Activated B cell treated with CpG ODN at 0.5 μM for 24 hours (primary cell): ENCODE measurements at places on chromosomes 11 and 22.
A peak's percentile ranks its signal among the peaks of the same experiment; 100 is the strongest.

DNA sequence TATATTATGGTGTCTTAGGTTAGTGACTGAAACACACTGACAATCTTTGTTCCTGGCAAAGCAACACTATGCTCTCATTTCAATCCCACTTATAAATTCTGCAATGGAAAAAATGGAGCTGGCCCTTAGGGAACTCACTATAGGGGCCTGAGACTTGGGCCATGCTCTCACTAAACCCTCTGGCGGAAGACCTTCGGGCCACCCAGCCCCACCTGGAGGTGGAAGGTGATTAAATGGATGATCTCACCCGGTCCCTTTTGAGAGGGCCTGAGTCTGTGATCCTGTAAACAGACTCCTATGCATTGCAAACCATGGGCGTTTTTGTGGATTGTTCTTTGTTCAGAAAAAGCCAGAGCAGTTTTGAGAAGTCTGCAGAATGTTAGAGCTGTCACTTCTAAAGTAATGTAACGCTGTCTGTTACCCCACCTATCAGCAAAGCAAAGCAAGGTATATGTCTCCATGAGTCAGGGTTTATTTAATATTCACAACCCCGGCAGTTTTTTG lies 17.0 kb upstream of the CDON start:
- no peak for DNase-seq

- no peak for DNase-seq
These were observed 83.9 kb upstream of the SNX19 start for GRCh38 chr11:130999992-131000770.

GRCh38 chr11:13384908-13385640 lies 77.9 kb downstream of the BTBD10 start:
- DNase-seq = no peak

DNA sequence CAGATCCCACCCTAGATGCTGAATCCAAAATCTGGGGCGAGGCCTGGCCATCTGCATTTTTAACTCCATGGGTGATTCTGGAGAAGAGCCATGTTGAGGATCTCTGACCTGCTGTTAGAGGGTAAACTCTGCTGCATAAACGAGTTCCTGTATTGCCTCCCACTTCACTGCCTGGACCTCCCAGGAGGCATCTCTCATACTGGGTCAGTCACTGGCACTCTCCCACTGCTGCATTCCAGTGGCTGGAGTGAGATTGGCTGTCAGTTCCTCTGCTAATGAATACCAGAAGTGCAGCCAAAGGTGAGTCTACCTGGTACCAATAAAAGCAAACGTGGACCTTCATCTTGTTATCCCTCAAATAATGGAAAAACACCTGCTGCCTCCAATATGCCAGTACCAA lies 10.3 kb downstream of the POLDIP3 start:
- no peak for DNase-seq

DNA sequence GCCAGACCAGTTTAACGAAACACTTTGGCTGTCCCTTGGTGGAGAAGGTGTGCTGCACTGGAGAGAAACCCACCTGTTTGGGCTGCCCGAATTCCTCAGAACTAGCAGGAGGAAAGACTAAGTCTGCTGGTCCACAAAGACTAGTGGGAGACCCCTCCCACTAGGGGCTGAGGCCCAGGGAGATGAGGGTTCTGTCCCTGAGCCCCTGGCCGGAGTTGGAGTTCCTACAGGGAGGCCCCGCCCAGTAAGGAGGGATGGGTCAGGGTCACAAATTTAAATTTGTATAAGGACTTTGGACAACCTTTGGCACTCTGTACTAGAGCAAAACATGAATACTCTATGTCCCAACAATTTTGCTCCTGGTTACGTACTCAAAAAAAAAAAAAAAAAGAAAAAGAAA lies 200.8 kb upstream of the C11orf87 start:
- no peak for DNase-seq

- no peak for DNase-seq
These were observed 306.8 kb downstream of the CNTN5 start for GRCh38 chr11:99327527-99327926.

DNA sequence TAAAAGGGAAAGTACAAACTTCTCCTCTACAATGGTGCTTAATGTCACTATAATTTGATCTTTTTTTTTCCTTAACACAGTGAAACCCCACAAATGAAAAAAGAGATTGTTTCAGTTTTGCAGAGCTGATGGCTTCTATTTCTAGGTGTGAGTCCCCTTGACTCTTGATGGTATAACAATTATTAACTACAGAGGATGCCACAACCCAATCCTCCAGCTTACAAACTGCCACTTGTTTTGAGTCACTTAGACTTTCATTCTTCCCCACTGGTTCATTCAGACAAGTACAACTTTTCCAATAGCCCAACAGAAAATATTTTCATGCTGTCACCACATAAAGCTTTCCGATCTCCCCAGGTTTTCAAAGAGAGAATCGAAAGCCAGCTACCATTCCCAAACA lies 812.2 kb downstream of the LRRC4C start:
- DNase-seq = no peak

DNA sequence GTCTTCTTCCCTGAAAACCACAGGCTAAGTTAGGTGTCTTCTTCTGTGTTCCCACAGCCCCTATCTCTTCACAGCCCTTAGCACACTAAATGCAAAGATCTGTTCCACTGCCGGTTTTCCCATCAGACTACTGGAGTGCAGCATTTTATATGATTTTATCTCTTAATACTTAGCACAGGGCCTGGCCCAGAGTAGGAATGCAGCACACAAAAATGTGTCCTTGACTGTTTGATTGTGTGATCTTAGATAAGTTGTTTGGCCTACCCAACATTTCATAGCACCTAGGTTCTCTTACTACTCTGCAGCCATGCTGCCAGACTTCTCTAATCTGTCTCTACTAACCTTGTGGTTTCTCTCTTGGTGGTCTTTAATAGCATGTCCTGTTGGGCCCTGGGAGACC lies 54.1 kb upstream of the RRM1 start:
- DNase-seq = no peak

GRCh38 chr11:33935461-33936456 lies 43.9 kb upstream of the LMO2 start:
- no peak for DNase-seq

GRCh38 chr11:134665188-134665535 lies 253.1 kb upstream of the B3GAT1 start:
- no peak for DNase-seq

DNA sequence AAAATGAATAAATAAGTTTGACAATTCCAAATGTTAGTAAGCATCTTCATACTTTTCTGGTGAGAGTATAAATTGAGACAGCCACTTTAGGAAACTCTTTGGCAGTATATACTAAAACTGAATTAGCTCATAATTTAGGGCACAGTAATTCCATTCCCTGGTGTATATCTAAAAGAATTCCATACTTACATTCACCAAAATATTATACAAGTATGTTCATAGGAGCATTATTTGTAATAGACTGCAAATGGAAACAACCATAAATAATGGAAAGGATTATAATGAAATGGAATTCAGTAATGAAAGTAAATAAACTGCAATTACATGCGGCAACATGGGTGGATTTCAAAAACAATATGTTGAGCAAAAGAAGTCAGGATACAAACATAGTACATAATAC lies 315.8 kb upstream of the LRRC4C start:
- DNase-seq = no peak

GRCh38 chr11:61339490-61339878 lies 6.5 kb downstream of the TKFC start:
- DNase-seq = no peak

- peak; percentile 41 for DNase-seq
These were observed 54.8 kb upstream of the CAPRIN1 start for GRCh38 chr11:33996498-33997454.

DNA sequence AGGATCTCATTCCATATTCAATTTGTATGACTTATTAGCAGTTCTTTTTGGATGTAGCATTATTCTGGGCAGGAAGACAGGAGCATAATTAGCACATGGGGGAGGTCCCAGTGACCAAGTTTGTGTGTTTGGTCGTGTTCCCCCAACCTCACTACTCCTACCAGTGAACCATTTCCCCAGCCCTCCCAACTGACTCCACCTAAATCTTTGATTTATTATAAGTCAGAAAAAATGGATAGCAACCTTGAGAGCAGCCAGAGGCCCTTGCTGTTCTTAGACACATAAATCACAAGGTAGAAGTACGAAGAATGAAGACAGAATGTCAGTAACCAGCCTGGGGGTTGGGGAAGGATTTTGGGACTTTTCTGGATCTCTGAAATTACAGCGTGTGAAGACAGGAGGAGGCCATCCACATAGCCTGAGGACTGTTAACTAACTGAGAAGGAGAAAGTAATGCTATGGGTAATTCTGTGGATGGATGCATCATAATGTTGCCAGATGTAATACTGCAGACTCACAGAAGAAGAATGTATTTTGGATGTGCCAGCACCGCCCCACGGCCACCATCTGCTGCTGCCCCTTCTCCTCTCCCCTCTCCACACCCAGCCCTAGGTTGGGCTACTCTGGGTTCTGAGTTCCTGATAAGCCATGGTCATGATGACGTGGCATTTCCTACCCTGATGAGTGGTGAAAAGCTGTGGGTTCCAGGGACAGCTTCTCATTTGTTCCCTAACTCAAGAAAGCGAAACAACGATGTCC lies 124.3 kb upstream of the TTC12 start:
- no peak for DNase-seq

DNA sequence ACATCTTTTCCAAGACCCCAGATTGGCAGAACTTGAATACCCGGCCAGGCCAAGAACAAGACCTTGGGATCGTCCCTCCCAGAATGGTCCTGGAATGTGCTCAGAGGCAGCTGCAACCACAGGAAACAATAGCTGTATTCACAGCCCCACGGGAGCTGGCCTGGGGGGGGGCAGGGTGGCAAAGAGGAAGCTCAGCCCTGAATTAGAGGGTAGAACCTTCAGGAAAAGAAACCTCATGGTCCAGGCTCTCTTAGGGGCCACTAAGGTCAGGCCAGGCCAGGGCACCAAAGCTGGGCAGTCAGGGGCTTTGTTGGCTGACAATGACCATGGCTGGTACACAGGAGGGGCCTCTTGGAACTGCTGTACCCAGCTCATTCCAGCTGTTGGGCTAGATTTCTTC lies 17.3 kb downstream of the RPL27A start:
- DNase-seq = no peak

GRCh38 chr11:134370526-134371435 lies 39.0 kb downstream of the GLB1L2 start:
- DNase-seq = no peak

DNA sequence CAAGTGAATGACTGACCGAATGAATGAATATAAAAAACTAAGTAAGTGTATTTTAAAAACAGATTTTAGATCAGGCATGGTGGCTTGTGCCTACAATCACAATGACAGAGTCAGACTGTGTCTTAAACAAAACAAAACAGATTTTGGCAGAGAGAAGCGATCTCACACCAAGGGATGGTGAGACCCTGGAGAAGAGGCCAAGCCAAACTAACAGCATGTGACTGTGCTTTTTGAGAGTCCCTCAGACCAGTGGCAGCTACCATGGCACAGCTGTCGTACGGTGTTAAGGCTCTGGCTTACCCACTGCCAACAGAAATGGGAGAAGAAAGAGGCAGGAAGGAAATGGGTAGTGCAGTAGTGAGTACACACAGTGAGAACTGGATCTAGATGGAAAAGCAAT lies 60.6 kb downstream of the SGSM3 start:
- DNase-seq = no peak

DNA sequence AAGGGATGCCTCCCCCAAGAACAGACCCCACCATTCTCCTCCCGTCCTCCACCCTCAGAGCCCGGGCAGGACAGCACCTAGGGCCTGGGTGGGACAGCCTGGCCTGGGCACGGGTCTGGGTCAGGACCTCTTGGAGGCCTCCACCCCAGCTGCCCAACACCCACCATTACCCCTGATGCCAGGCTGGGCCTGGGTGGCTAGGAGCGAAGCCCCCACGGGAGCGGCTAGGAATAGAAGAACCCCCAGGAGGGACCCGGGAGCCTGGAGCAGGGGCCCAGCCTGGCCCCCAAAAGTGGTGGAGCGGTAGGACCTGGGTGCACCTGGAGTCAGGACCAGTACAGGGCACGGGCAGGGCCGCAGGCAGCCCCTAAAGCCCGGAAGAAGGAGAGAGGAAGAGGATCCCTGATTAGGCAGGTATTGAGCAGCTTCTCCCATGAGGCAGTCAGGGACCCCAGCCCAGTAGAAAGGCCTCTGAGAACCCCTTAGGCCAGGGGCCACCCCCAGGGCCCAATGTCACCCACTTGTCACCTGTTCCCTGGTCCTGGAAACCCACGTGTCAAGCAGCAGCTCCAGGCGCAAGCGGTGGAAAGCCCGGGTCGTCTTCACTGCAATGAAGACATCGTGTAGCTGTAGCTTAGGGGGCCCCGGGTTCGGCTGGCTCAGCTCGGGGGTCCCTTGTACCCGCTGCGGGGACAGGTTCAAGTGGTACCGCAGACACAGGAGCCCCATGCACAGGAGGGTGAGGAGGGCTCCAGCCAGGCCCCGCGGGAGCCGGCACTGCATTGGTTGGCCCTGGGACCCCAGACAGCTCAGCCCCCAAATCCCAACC lies 575 bp downstream of the MFNG start:
- DNase-seq = no peak

- DNase-seq = no peak
These were observed 7.6 kb upstream of the RBFOX2 start for GRCh38 chr22:36036167-36036624.
